ENCODE measurements at places on chromosomes 1 and 21.

DNA sequence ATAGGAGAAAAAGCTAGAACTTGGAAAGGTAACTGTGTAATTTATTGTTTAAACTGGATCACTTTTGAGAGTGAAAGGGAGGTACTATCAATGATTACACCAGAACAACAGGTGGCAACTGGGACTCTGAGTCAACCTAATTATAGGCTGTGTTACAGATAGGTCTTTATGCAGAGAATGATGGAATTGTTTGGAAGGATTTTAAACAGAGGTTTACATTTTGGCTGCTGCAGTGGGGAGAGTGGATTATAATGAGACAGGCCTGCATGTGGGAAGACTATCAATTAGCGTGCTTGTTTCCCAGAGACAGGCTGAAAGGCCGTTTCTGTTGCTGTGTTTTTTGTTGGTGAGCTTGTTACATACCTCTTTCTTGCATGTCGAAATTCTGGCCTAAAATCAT lies 432.9 kb downstream of the PLA2G4A start:
- DNase-seq, result no peak

DNA sequence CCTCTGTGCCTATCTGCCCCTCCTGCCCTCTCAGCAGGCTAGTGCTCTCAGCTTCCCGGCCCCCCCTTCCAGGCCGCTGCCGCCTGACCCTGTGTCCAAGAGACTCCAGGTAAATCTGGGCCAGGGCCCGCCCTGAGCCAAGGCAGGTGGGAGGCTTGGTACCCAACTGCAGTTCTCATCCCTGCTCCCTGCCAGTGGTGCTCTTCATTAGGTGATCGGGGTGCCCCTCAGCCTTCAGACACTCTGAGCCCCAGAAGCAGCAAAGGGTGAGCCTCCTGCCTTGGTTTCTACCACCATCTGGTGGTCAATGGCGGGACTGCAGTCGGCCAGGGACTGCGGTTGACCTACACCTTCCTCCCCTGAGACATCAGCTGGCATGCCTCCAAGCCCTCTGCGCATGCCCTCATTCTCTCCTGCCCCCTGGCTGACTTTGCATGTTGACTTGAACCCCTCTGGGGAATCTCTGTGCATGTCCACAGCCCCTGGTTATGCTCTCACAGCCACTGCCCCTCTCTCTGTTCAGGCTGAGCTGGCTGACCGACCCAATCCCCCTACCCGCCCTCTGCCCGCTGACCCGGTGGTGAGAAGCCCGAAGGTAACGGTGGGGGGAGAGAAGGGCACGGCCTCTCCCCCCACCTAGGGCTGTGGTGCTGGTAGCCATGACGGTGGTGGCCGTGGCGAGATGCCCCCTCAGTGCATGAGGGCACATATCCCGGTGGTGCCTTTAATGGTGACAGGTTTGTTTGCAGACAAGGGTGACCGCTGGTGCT lies 2.0 kb upstream of the EFNA4 start:
- DNase-seq, result peak; percentile 91

DNA sequence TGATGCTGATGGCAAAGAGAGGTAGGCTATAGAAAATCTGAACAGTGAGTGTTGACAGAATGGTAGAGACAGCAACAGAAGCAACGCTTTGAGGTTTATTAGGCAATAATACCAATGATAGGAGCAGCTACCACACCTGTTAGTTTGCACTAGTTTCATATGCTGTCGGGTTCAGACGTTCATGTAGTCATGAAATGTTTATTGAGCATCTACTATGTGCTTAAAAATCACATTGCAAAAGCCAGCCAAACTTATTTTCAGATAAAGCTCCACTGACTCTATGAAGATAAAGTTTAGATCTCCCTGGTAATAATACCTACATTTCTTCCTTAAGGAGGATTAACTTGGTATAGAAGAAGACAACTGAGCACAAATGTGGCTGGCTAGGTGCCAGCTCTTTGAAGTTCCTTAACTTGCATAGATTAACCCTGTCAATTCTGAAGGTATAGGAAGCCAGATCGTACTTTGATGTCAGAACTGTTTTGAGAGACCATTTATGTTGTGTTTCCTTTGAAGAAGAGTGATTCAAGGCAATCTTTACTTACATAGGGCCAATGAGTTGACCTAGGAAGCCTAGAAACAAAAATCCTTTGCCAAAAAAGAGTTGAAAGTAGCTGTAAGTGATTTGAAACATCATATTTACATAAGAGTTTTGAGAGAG lies 71.5 kb downstream of the DISP1 start:
- DNase-seq, result no peak

GRCh38 chr21:31752352-31752751 lies 20.4 kb upstream of the SCAF4 start:
- DNase-seq, result no peak

GRCh38 chr1:72037745-72038343 lies 244.5 kb downstream of the NEGR1 start:
- no peak for DNase-seq

DNA sequence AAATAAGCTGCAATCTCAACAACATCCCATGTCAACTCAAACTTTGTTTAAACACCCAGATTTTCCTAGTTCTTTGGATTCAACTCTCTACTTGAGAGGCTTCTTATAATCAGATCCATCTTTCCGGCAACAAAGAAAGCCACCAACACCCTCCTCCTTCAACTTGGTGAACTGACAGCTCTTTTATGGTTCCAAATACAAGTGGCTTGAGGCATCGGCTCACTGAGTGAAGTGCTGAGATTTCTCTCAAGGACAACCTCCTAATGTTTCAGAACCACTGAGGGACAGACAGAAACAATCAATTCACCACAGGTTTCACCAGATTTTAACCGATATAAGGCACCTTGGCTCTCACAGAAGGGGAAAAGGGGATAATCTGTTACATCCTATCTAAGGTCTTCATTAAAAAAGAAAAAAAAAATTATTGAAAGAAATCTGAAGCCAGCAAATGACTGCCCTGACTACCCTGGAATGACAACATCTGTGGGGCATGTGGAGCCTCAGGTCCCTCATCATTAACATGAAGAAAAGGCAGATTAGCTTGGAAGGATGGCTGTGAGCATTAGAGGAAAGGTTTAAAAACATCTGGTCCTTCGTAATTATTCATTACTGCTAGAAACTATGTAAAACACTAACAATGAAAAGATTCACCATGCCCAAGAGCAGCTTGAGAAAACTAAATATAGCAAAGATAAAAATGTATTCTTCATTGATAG lies 50.9 kb downstream of the PTPN14 start:
- DNase-seq, result no peak

GRCh38 chr1:6491480-6491962 lies at the start of gene PLEKHG5:
Gene PLEKHG5, minus strand, starts transcription at chr1:6491667. Its CDS starts 14,096 bp downstream, at chr1:6477571.
- DNase-seq, result no peak

DNA sequence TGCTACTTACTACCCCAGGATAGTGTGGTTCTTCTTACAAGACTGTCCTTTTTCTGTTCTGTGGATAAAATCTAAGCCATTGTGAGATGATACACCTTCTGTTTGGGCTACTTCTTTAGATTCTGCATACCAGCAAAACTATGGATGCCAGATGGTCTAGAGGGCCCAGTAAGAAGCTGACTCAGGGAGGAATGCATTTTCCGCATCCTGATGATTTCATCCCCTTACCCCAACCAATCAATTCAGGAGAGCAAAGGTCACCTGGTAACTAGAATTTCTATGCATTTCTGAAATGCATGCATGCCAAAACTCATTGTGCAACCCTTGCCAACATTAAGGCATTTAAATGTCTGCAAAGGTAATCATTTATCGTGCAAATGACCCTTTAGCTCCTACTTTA lies 285.7 kb upstream of the ZP4 start:
- DNase-seq, result no peak

DNA sequence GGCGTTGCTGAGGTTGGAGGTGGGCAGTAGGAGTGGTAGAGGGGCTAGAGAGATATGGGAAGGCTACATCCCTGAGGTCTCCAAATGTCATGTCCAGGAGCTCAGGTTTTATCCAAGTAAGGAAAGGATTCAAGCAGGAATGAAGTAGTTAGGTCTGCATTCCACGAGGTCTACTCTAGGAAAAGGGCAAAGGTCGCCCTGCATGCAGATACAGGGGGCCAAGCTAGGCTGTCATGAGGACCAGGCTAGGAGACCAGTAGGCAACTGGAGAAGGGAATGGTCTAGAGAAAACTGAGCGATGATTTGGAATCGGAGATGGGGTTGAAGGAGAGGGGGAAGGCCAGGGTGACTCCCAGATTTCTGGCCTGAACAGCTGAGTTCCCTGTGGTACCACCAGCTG lies 48.7 kb downstream of the IRF2BP2 start:
- DNase-seq, result no peak

- DNase-seq, result no peak
These were observed 17.5 kb upstream of the LAMTOR5 start for GRCh38 chr1:110424699-110425611.

DNA sequence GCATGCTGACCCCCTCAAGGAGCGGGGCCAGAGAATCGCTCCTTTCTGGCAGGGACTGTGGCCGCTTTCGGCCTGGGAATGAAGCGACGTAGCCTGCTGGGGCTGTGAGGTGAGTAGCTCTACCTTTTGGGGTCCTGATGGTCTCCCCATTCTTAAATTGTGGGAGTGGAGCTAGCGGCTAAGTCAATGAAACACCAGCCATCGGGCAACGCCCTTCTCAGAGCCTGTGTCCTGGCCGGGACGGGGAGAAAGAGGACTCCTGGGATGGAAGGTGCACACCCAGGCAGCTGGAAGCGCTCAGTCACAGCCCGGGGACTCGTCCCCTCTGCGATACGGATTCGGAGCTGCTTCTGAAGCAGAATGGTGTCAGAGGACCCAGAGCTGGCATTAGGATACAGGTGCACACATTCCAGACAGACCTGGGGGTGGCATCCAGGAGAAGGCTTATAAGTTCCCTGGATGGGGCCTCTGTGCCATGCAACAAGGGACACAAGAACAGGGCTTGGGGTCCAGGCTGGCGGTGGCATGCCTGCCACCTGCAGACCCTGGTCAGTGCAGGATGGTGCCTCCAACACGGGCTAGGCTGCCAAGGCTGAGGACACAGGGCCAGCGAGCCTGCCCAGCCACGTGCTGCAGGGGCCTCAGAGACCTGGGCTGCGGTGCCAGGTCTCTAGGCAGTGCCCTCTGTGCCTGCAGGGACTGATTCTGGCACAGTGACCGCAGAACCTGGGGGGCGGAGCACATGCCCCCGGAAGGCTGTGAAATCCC lies 945 bp upstream of the WNT9A start:
- DNase-seq, result no peak

DNA sequence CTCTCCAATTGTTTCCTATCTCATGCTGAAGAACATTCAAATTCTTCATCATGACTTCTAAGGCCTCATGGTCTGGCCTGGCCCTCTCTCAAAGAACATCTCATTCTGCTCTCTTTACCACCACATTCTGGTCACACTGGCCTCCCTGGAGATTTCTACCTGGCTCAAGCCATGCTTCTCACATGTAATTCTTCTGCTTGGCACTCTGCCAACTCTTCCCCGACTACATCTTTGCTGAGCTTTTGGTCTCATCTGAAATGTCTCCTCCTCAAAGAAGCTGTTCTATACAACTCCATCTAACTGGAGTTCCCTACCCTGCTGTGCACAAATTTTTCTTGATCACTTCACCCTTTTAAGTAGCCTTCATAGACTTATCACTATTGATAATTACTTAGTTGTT lies 1.4 kb upstream of the TBX19 start:
- no peak for DNase-seq

DNA sequence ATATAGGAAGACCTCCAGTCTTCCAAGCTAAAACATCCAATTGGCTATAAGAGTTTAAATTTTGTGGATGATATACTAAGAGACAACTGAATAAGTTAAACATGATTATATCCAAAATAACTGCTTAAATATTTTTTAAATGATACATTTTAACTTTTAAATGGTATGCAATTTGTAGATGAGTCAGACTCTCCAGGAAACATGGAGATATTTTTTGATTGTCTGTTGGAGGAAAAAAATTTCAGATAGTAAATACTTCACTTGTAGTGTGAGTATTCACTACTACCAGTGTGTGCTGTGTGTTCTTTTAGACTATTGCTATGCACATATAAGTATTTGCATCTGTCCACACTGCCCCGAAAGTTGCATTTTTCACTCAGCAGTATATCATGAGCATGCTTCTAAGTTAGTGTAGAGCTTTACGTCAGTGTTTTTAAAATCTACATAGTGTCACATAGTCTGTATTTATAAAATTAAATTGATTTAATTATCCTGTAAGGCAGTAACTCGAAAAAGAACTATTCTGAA lies 91.1 kb downstream of the USP25 start:
- DNase-seq, result no peak

- no peak for DNase-seq
These were observed 43.4 kb downstream of the RGS2 start for GRCh38 chr1:192852001-192852947.

DNA sequence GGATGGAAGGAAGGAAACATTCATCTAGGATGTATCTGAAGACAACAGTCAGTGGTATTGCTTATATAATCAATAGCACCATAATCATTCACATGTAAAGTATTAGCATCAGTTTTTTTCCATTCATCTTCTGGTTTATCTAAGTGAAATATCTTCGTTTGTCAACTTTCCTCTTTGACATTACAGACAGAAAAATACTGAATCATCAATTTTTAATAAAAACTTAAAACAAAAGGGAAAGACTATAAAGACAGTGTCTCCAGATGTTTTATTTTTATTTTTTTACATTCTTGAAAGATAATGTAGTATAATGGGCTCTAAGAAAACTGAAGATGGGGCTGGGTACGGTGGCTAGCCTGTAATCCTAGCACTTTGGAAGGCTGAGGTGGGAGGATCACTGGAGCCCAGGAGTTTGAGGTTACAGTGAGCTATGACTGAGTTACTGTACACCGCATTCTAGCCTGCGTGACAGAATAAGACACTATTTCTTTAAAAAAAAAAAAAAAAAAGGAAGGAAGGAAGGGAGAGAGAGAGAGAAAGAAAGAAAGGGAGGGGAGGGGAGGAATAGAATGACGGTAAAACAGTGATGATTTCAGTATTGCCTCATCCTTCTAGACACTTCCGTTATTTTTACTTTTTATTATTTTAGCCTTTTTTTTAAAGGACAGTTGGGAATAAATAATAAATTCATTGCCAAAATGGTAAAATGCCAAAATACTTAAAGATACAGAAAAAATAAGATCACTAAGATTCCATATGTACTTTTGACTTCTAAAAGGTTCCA lies 89.5 kb downstream of the NRIP1 start:
- DNase-seq, result no peak

DNA sequence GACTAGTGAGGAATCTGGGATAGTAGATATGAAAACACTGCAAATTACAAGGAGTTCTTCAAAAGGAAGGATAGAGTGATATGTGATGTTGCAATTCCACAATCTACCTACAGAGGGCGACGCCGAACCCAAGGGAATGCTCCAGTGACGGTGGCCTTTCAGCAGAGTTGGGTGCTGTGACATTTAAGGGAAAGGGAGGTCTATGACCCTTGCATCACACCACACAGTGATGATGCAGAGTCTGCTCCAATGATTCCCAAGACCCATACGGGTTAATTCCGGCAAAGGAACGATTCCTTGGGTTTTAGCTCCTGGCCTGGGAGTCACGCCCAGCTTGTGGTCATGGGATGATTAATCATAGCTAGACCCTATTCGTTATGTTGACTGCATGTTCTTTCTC lies 123.0 kb upstream of the IGSF21 start:
- peak; percentile 11 for DNase-seq
